MCF 10A (cell line): ENCODE measurements at places on chromosomes 5 and 9.

GRCh38 chr5:125470280-125470902 lies 724.0 kb upstream of the ZNF608 start:
- no peak for DNase-seq

DNA sequence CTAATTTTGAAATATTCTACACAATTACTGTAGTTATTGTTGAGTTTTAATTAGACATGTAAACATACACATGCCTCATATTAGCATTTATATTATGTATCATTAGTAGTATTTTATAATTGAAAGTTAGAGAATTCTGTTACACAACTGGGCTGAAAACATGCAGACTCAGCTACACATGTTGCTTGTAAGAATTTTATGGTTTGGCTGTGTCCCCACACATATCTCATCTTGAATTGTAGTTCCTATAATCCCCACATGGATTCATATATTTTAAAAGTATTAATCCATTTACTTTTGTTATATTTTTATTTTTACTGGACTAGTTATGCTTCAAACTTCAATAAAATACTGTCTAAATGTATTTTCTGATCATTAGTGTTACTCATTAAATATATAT lies 2075.3 kb upstream of the C9orf72 start:
- no peak for DNase-seq

GRCh38 chr5:101174981-101175380 lies 271.9 kb upstream of the ST8SIA4 start:
- DNase-seq = no peak

GRCh38 chr5:158877124-158877581 lies 222.6 kb downstream of the EBF1 start:
- peak; percentile 29 for DNase-seq

DNA sequence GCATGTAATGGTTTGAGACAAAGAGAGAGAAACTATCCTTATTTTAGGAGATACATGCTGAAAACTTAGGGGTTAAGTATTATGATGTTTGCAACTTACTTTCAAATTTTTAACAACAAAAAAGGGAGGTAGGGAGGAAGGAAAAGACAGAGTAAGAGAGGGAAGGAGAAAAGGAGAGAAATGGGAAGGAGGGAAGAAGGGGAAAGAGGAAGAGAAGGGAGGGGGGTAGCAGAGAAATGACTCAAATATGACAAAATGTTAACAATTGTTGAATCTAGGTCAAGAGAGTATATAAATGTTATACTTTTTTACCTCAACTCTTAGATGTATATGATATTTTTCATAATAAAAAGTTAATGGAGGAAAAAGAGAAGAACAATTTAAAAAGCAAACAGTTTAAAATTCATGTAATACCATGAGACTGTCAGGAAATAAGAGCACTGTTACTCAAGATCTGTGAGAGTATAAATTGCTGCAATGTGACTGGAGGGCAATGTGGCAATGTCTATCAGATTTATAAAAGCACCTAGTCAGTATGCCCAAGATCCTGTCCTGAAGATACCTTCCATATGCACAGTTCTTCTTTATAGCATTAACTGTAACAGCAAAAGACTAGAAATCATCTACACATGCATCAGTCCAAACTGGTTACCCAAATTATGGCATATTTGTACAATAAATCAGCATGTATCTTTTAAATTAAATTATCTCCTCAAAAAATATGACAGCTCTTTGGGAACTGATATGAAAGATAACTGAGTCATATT lies 16.3 kb downstream of the FBXW11 start:
- peak; percentile 69 for DNase-seq

DNA sequence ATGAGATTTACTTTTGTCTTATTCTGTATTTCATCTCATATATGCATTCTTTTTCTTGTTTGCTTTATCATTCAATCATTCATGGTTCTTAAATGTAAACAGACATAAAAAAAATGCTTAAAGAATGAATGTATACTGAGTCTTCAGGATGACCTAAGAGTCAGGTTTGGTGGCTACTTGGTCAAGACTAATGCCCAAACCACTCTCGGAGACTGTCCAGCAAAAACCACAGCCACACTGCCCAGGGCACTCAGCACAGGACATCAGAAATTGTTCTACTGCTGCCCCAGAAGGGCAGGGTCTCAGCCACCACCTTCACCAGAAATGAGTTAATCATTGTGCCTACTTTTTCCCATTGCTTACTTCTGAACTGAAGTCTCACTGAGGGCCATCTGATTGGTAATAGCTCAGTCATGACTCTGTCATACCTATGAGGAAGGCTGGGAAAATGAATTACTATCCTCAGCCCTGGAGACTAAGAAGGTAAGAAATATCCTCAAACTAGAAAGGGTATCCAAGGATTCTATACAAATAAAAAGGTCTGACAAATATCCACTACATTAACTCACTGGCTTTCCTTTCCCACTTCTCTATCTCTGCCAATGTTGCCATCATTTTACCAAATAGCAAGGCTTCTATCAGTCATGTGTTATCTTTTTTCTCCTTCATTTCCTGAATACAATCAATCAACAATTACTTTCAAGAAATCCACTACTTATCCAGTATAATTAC lies 236.1 kb downstream of the CETN3 start:
- DNase-seq = no peak

- DNase-seq = peak; percentile 58
Measured at GRCh38 chr5:11504886-11505193, 399.4 kb downstream of the CTNND2 start.

DNA sequence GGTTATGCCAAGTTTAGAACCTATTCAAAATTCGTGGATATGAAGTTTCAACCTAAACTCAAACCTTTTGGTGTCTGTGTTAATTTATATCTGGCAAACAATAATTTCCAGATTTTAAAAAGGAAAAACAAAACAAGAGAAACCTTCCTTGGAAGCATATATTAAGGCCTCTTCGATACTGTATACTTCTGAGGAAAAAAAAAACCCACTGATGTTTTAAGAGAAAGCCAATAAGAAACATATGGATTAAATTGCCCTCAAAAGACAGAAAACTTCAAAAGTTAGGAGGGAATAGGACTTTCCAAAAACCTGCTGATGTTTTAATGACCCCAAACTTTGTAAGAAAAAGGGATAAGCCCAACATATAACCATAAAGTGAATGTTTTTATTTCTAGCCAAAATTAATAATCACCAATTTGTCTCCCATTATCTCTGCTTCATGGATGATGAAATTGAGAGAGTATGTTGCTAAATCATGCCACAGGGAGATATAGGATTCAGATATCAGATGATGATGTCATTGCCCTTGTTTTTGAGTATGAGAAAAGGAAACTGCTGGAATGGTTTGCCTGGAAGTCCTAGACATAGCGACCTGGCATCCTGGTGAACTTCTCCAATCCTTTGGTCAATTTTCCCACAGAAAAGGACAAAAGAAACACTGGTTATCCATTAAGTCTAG lies 423.9 kb downstream of the DMRT2 start:
- no peak for DNase-seq

DNA sequence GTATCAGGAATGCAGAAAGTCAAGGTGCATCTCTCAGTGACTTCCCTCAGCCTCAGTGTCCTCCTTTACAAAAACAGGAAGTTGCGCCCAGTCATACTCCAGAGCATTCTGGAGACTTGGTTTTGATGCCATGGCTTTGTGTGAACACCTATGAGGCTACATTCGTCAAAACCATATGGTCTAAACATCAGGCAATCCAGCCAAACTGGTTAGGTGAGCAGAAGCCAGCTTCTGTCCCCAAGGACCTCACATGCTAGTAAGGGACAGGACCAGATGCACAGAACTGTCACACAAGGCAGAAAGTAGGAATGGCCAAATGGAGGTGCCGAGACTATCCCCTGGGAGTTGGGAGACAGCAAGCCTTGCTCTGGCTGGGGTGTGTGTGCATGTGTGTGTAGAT lies 217.2 kb downstream of the MELK start:
- no peak for DNase-seq

GRCh38 chr5:34545626-34546025 lies 110.5 kb upstream of the RAI14 start:
- DNase-seq = no peak

- DNase-seq = no peak
Measured at GRCh38 chr9:19375538-19375937, 4.5 kb downstream of the RPS6 start.

- no peak for DNase-seq
Measured at GRCh38 chr5:55110217-55110616, 7.8 kb downstream of the GZMA start.

- no peak for DNase-seq
Measured at GRCh38 chr9:73118286-73118685, 33.4 kb upstream of the ANXA1 start.

GRCh38 chr5:83553000-83553486 lies 81.5 kb downstream of the VCAN start:
- no peak for DNase-seq
